NCI-H345 (cell line): ENCODE measurements at places on chromosomes 2 and 18.

DNA sequence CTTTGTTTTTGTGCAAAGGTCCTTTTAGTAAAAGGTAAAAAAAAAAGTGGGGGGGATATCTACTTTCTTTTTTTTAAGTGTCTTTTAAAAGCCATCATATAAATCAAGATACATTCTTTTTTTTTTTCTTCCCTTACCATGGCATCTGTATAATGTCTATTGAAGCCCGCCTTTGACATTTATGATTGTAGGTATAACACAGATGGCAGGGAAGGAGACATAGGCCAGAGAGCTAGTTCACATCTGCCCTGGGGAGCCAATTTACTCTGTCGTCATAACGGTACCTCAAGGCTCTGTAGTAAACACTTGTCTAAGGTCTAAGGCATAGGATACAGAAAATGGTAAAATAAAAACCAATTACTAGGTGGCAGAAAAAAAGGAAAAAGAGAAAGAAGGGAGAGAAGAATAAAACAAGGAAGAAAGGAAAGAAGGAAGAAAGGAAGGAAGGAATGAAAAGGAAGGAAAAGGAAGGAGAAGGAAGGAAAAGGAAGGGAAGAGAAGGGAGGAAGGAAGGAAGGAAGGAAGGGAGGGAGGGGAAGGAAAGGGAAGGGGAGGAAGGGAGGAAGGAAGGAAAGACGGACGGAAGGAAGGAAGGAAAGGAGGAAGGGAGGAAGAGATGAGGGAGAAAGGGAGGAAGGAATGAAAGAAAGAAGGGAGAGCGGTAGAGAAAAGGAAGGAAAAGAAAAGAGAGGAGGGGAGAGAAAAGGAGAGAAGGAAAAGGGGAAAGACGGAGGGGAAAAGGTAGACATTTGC lies 343.5 kb downstream of the RBM43 start:
- DNase-seq, result no peak

DNA sequence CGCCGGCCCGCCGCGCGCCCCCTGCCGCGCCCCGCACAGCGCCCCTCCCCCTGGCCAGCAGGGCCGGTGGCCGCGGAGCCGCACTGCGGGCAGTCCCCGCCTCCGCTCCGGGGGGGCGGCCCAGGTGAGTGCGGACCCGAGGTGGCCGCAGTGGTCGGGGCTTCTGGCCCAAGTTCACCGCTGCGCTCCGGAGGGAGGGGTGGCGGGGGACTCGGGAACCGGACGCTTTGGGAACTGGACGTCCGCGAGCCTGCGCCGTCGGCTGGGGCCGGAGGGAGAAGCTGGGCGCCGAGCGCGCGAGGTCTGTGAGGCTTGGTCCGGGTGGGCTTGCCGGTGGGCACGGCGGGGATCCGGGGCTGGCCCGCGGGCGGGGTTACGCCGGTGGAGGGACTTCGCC lies 591 bp upstream of the LDLRAD4 start:
- DNase-seq, result no peak

DNA sequence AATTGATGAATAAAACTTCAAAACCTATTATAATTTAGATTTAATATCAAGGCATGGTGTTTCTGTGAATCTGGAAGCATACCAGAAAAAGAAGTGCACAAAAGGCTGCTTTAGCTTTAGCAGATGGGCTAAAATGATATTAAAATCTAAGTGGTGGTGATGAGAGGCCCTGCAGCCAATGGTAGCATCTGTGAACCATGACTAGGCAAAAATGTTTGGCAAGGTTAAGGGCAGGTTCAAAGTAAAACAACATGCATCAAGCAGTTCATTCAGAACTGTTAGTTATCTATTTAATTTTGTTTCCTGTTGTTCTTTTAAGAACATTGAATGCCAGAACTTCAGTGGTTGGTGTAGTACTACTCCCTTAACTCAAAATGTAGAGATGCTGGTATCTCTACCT lies 1736.9 kb upstream of the CELF4 start:
- no peak for DNase-seq

DNA sequence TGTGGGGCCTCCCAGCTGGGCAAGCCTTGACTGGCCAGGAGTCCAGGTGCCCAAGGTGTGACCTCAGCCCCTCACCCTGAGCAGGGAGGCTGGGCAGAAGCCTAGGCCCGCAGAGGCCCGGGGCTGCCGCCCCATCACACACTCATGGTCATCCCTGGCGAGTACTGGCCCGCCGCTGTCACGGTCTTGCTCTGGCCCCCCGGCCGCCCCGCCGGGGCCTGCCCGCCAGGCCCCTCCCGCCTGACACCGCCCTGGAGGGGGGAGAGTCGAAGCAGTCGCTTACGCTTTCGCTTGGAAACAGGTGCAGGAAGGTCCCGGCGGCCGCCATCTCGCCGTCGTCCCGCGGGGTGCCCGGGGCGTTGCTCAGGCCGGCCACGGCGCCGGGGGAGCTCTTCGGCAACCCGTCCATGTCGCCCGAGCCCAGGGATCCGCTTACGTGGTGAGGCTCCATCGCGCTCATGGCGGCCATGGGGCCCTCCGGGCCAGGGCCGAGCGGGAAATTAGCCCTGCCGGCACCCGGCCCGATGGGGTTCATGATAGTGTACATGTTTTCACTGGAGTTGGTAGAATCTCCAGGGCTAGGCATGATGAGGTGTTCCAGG lies 26.6 kb upstream of the ANKRD62 start:
- DNase-seq, result no peak

DNA sequence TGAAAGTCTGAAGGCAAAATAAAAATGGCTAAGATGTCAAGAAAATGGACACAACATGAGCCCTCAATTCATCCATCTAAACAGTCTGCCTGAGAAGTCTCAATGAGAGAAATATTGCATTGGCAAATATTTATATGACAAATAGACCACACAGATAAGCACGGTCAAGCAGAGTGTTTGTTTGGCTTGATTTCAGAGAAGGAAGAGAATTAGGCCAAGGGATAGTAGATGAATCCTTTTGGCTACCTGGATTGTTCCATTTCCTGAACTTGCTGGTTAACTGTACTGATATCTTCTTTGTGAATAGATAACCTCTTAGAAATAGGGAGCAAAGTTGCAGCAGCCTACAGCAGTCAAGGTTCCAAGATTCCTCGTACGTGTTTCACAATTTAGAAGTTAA lies 129.6 kb downstream of the RBMS1 start:
- no peak for DNase-seq

GRCh38 chr2:232530626-232531260 lies 4.8 kb downstream of the CHRND start:
- no peak for DNase-seq
